ENCODE measurements at places on chromosomes 7 and 10.

DNA sequence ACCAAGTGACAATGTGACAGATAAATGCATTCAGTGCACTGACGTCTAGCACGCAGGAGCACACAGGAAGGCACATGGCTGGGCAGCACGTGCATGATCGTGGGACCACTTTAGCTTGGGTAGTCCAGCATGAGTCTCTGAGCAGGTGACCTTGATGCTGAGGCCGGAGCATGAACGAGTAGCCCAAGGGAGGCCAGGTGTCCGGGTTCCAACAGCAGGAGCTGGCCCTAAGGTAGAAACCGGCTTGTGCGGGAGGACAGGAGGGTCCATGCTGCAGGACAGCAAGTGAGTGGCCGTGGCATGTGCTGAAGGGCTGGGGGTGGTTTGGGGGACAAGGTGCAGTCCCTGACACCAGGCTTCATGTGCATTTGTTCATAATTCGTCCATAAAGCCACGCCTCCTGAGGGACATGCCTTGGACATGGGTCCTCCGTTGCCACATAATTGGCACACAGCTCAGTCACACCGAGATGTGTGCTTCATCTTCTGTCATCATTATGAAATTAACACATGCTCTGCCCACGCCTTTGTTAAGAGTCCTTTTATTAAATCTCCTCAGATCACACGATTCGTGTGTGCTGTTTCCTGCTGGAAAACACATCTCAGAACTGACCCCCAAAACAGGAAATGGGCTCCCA lies 3.1 kb upstream of the STK32C start:
- DNase-seq = no peak

DNA sequence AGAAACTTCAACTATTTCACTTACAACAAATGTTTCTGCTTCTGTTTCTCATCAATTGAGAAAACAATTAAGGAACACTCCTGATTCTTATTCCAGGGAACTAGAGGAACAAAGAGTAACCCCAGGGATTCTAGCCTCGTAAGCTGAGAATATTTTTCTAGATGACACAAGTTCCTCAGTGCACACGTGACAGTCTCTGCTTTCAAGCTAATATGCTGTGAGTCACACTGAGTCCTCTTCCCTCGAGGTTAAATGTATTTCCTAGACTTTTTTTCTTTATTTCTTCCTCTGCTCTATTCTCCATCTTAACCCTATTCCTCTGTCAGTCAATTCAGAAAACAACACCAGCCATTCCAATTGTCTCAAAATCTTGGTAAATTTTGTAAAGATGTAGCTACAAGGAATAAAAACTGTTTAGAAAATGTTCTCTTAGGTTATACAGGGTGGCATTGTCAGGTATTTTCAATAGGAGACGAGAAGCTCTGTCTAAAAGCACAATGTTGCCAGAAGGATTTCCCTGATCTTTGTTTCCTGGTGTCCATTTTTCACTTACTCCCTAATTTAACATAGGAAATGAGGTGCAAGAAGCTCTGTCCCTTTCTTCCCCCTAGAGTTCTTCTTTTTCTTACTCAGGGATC lies 5.8 kb upstream of the C1GALT1 start:
- DNase-seq = peak; percentile 89

- no peak for DNase-seq
Observed at GRCh38 chr7:74290553-74290950, 1.3 kb downstream of the CLIP2 start.

GRCh38 chr10:63753808-63754207 lies 232.6 kb downstream of the REEP3 start:
- DNase-seq = peak; percentile 32

DNA sequence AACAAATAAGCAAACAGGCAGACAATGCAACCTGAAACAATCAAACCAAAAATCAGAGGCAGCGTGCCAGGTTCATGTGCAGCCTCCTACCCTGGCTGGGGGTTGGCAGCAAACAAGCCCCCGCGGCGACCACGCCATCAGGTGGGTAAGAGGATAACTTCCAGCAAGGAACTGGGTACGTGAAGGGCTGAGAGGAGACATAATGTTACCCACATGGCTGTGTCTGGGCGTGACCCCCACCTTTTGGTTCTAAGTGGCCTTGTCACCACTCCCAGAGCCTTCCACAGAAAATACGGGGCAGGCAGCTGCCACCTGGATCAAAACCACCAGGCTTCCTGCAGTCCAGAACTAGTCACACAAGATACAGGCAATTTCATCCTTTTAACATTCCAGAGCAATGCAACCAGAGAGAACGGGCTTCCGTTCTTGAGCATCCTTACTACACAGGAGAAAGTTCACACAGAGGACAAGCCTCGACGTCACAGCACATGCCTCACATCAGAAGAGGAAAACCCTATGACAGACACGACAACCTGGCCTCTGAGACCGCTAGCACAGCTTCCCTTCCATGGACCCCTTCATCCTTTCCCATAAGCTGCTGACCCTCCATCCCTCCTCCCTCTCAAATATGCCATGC lies 171.0 kb downstream of the GRID1 start:
- no peak for DNase-seq

GRCh38 chr10:62059217-62059920 lies 157.9 kb downstream of the ARID5B start:
- no peak for DNase-seq

- DNase-seq = no peak
Observed at GRCh38 chr7:84877943-84878570, 308.8 kb downstream of the SEMA3D start.

DNA sequence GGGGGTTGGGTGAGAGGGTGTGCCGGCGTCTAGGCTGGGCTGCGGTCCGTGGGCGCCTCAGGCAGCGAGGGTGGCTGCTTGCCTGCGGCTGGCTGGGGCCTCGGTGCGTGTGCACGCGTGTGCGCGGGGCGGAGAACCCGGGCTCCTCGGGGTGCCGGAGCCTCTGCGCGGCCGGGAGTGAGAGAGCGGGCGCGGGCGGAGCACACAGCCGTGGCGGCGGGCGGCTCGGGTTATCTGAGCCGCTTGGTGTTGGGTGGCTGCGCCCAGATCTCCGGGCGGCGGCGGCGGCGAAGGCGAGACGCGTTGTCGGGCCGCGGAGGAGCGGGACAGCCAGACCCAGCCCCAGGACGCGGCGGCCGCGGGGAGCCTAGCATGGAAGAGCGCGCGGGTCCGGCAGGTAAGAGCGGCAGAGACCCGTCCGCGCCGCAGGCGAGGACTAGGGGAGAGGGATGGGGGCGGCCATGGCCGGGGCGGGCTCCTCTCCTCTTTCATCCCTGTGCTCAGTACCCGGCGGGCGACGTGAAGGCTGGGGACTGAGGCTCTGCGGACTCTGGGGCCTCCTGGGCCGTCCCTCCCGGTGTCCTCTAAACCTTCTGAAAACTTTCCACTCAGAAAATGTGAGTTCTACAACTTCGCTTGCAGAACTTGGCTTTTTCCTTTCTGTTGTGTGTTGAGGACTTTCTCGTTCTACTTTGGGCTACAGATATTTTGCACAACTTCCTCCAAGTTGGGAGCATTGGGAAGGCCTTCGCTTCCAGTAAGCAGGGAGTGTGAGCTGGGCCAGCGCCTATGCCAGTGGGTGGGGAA lies 9.8 kb upstream of the PAX2 start:
- DNase-seq = no peak

DNA sequence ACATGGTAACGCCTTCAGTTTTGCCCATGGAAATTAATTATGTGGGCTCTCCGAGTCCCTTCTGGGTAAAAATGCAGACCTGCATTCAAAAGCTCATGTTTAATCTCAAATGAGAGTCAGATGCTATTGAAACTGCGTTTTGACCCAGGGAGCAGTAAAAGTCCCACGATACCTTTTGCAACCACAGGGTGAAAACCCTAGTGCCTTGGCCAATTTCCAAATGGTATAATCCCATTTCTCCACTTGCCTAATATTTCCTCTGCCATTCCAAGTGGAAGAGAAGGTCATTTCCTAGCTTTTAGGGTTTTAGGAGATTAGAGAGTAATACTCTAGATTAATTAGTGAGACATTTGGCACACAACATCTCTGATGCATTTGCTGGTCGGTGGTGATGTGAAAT lies 132.5 kb downstream of the NRP1 start:
- DNase-seq = no peak

DNA sequence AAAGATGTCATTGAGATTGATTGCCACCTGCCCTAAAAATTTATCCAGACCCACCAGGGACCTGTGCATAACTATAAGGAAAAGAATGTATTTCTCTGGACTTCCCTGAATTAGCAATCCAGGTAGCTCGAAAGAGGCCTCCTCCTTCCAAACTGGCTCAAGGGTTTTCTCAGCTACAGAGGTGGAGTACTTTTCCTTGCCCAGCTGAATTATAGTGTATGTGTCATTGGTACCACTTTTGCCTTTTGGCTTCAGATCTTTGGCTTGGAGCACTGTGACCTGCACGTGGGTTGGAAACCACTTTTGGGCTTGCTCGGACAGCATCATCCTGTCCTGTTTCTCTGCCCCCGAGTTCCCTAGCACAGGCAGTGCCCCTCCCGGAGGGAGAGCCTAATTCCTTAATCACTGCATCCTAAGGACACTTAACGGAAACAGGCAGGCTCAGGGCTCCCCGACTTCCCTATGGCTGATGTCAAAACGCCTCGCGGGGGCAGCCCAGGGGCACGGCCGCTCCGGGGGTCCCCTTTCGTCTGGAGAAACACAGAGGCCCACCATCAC lies 825 bp downstream of the RAB11FIP2 start:
- peak; percentile 36 for DNase-seq

- DNase-seq = peak; percentile 19
Observed at GRCh38 chr10:87594864-87595263, 64.8 kb upstream of the PAPSS2 start.

GRCh38 chr7:116776610-116777289 lies 85.6 kb upstream of the CAPZA2 start:
- DNase-seq = peak; percentile 76

All from fibroblast of skin of scalp (primary cell).